ENCODE measurements at places on chromosomes 11 and 22.

DNA sequence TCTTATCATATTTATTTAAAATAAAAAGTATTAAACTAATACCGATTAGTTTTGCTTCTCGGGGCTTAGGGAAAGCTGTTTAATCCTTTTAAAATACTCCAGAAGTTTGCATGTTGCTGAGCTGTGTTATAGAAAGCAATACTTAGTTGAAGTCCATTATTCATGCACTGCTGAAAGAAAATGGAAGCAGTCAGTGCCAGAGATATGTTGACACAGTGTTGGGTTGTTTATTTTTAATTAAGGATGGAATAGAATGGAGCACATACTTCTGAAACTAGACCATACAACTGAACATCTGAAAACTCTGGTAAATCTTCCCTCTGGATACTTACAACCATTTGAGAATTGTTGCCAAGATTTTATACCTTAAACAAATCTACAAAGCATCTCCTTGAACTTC lies 282.7 kb upstream of the CCDC179 start:
- no peaks in the 10 kb centered on the region for H3K27me3 ChIP-seq
- no peaks in the 10 kb centered on the region for H3K4me1 ChIP-seq
- no peak for DNase-seq
- H3K4me3 ChIP-seq, result no peak overlapping the region
- no peak overlapping the region for H3K27ac ChIP-seq

GRCh38 chr11:26556582-26556981 lies 15.5 kb downstream of the MUC15 start:
- H3K27me3 ChIP-seq, result no peaks in the 10 kb centered on the region
- no peaks in the 10 kb centered on the region for H3K36me3 ChIP-seq
- H3K27ac ChIP-seq, result no peak overlapping the region
- no peaks in the 10 kb centered on the region for H3K4me1 ChIP-seq
- H3K4me3 ChIP-seq, result no peak overlapping the region
- no peak for DNase-seq

DNA sequence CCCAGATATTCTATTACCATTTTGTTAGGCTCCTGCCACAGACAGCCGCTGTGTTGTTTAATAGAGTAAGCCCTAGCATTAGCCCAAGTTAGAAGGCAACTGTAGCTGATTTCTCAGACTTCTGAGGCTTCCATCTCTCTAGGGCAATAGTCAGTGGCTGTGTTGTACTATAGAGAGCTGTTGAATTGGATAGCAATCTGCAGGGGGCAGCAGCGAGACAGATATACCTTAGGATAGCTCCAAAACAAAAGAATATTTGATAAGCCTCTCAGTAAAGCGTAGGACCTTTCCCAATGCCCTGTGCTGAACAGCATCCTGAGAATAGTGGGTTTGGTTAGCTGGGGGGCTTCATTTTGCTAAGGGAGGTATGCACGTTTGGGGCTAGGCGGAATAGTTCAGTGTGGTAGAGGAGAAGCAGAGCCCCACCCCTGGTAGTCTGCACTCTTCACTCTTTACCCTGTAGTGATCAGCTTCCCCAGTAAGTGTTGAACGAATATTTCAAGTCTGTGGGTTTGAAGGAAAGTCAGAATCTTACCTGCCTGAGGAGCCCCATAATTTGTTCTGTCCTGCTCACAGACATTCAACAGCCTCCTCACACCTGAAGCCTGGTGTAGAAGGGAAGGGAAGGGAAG lies 515.1 kb downstream of the INSC start:
- H3K4me3 ChIP-seq, result no peak overlapping the region
- peak; percentile 62 for DNase-seq
- H3K27me3 ChIP-seq, result no peaks in the 10 kb centered on the region
- H3K36me3 ChIP-seq, result no peaks in the 10 kb centered on the region
- H3K4me1 ChIP-seq, result no peaks in the 10 kb centered on the region

GRCh38 chr22:36510966-36511881 lies 4.4 kb upstream of the FOXRED2 start:
- H3K4me1 ChIP-seq, result peaks cover 12% of the 10 kb centered on the region
- peak; percentile 34 for DNase-seq
- no peaks in the 10 kb centered on the region for H3K27me3 ChIP-seq
- peaks cover 44% of the 10 kb centered on the region for H3K36me3 ChIP-seq
- H3K4me3 ChIP-seq, result no peak overlapping the region
- H3K27ac ChIP-seq, result no peak overlapping the region

DNA sequence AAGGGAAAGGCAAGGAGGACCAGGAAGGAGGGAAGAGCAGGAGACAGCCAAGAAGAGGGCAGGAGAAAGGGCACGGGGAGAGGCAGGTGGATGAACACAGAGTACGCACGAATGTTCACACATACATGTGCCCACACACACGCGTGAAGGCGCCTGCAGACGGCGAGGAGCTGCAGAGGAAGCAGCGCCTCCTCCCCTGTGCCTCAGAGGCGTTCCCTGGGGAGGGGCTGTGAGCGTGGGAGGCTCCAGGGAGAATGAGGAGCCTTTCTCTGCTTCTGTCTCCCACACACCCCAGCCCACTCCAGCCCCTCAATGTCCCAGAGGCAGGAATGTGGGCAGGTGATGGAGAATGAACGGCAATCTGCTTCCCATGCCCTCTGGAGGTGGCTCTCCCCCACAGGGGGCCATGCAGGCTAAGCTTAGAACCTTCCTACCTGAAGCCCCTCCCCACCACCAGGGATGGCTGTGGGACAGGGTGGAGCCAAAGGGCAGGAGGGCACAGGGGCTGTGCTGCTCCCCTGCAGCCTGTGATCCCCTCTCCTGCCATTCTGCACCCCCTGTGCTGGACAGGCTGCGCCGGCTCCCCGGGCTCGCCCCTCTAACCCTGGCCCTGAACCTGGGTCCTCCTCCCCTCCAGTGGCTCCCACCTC lies 25.3 kb downstream of the PPM1F start:
- H3K36me3 ChIP-seq, result peaks cover 18% of the 10 kb centered on the region
- H3K27ac ChIP-seq, result no peak overlapping the region
- H3K4me1 ChIP-seq, result no peaks in the 10 kb centered on the region
- H3K27me3 ChIP-seq, result no peaks in the 10 kb centered on the region
- no peak for DNase-seq
